ENCODE measurements at places on chromosomes 12 and 14.
A peak's percentile ranks its signal among the peaks of the same experiment; 100 is the strongest.

DNA sequence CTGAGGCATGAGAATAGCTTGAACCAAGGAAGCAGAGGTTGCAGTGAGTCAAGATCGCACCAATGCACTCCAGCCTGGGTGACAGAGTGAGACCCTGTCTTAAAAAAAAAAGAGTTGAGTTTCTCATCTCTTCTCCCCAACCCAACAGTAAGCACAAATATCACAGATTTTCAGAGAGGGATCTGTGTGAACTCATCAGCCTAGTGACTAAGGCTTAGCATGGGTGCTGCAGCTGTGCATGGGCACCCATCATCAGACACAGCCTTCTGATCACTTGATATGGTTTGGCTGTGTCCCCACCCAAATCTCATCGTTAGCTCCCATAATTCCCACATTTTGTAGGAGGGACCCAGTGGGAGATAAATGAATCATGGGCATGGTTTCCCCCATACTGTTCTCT is 298.9 kb downstream of the PCNX1 start:
- DNase-seq, result no peak

GRCh38 chr14:90593254-90594040 is 196.6 kb downstream of the CALM1 start:
- no peak for DNase-seq

DNA sequence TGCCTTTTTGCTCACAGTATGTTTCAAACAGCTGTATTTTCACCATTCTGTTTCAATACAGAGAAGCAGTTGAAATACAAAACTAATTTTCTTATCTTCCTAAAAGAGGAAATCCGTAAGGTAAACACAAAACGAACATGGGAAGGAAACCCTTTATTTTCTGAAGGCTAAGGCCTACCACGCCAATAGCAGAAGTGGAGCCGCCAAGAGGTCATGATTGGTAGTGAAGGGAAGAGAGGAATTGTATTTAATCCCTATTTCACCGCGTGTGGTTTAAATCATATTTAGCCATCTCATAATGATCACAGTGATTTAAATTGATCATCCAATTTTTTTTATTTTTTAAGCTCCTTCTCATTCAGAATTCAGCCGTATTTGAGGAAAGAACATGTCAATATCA is 398.2 kb downstream of the PRKD1 start:
- no peak for DNase-seq

DNA sequence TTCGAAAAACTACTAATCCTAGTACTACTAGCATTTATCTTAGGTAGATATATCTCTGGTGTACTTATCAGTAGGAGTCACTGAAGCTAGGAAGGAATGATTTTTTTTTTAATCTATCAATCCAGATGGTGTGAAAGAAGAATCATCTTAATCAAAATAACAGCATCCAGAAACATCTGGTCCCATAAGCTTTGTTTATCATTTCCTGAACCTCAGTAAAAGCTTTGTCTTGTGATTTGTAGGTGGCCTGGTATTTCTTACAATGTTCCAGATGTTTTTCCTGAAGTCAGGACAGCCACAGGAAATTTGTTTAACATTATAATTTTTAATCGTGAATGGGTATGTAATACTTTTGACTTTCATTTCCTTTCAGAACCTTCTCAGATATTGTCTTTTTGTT is 28.0 kb upstream of the LUM start:
- DNase-seq, result no peak

- DNase-seq, result peak; percentile 99
Observed at GRCh38 chr14:64758691-64759554, 54.7 kb downstream of the PLEKHG3 start.

- no peak for DNase-seq
Observed at GRCh38 chr14:34562776-34563150, 23.3 kb upstream of the EAPP start.

- peak; percentile 51 for DNase-seq
Observed at GRCh38 chr12:132286912-132287311, 42.5 kb downstream of the GALNT9 start.

GRCh38 chr14:72810201-72810600 is 83.7 kb downstream of the DPF3 start:
- DNase-seq, result no peak

DNA sequence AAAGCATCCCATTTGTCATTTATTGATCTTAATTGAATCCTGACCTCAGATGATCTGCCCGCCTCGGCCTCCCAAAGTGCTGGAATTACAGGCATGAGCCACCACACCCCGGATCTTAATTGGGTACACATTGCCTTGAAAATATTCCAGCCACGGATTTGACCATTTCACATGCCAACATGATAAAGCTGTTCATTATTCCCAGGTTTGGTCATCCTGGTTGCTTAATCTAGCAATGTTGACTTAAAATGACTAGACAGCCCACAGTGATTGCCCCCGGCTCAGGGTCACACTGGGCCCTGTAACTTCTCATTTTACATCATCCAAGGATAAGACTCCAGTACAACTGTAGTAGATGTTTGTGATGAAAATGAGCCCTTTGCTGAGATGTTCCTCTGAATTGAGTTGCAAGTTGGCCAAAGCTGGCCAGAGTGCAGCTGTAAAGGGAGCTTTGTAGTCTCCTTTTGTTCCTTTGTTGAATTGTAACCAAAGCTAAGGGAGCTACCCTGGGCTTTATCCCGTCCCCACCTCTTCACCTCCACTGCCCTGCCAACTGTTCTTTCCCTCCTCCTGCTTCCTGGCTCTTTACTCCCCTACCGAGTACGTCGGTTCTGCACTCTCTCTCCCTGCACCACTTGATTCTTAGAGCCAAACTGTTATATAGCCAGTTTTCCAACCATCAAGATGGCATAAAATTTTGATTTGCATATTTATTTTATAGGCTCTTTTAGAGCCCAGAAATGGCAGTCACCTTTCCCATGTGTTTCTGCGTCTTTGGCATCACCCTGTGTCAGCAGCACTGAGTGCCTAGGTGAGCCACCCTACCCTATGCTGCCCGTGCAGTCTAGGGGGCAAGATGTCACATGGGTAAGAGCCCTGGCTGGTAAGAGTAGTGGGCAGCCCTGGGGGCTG is 141.3 kb upstream of the HIF1A start:
- peak; percentile 99 for DNase-seq

DNA sequence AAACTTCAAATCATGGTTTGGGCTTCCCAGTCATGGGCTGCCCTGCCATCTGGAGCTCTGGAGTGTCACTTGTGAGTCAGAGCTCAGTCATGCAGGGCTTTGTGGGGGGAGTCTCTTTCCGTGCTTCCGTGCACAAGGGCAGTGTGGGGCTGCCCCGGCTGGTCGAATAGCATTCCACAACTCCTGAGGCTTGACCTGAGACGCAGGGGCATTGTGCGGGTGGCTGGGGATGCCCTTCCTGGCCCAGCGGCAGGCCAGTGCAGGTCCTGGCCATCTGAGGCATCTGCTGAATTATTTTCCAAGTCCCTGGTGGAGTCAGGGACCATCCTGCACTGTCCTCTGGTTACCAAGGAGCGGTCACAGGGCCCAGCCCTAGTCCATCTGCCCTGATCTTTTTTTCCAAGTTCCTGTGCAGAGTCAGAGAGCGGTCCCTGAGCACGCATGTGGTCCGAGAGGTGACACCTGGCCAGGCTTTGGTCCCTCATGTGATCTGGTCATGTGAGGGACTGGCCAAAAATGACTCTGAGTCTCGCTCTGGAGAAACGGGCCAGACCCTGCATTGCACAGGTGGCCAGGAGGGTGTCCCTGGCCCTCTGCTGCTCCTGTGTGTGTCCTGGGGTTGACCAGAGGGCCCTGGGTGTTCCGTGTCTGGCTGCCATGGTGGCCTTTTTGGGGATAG is 167.0 kb upstream of the ALG10B start:
- DNase-seq, result peak; percentile 39

GRCh38 chr14:20760950-20761349 is 7.3 kb upstream of the EDDM3B start:
- no peak for DNase-seq

- DNase-seq, result no peak
Observed at GRCh38 chr14:26344596-26344995, 253.2 kb downstream of the NOVA1 start.

DNA sequence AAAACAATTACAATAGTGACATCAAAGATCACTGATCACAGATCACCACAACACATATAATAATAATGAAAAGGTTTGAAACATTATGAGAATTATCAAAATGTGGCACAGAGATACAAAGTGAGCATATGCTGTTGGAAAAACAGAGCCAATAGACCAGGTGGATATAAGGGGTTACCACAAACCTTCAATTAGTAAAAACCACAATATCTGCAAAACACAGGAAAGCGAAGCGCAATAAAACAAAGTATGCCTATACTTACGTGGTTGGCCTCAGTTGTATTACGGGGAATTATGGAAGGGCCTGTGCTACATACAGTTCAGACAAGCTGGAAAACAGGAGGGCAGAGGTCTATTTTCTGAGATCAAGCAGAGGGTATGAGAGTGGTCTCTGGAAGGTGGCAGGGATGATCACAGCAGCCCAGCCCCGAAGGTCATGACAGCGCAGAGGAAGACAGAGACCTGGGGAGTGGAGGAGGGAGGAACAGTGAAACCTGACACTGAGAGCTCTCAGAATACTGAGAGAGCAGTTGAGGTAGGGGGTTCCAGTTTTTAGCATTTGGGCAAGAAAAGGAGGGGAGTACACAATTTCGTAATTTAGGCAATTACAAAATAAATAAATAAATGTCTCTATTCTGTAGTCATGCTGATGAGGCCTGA is 41.3 kb downstream of the IFNG start:
- no peak for DNase-seq

GRCh38 chr12:51846911-51847642 is 1.4 kb downstream of the FIGNL2 start:
- peak; percentile 54 for DNase-seq

GRCh38 chr14:91218014-91218413 is 26.5 kb downstream of the GPR68 start:
- no peak for DNase-seq

- peak; percentile 96 for DNase-seq
Observed at GRCh38 chr14:67583711-67584644, 16.1 kb downstream of the PIGH start.

DNA sequence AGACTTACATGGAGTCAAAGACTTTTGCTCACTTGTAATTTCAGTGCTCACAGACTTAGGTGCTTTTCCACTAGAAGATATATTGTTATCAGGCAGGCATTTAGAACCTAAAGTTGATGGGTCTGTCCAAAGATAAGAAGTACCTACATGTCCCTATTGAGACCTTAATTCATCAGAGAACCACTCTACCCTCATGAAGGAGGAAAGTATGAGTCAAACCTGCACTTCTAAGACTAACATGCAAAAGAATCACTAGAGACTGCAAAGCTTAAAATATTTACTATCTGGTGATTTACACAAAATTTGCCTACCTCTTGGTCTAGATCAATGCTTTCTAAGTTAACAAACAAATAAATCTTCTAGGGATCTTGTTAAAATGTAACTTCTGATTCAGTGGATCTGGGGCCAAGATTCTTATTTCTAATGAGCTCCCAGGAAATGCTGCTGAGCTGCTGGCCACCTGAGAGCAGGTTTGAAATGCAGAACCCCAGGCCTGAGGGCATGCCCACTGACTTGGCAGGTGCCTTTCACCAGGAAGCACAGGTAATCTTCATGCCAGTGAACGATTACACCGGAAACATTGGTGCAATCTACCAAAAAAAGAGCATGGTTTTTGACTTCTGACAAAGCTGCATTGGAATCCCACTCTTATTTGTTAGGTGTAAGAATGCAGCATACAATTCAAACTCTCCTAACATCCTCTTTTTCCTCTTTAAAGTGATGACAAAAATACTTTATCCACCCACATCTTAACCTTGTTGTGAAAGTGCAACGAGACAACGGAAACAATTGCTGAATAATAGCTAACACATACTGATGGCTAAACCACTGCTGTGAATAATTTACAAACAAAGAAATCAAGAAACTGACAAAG is 214.2 kb downstream of the ADAMTS20 start:
- no peak for DNase-seq

DNA sequence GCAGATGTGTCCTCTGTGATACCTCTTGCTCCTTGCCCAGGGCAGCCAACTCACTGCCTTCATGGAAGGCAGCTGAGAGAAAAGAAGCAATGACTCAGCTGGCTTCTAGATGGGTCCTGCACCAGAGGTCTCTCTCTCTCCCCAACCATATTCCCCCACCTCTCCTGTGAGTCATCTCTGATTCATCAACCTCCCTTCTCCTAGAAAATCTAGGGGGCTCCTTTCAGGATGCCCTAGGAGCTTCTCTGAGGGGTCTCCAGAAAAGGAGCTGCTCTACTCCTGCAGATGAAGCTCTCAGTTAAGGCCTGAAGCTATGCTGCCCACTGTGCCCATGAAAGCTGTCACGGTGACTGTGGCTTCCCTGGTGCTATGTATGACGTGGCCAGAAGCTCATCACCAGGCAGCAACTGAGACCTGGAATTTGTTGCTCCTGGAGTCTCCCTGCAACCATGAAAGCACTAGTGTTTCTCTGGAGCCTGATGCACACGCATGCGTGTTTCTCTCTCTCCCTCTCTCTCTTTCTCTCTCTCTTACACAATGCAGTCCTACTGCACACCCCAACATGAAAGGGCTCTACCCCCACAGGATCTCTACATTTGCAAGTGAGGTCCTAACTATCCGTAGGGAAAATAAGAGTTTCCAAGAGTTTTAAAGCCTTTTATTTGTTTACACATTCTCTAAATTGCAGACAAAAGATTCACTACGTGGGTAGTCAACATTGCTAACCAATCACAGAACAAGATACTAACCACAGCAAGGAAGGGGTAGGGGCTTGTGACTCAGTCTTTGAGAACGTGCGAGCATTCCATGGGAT is 285.3 kb downstream of the DPF3 start:
- peak; percentile 98 for DNase-seq

DNA sequence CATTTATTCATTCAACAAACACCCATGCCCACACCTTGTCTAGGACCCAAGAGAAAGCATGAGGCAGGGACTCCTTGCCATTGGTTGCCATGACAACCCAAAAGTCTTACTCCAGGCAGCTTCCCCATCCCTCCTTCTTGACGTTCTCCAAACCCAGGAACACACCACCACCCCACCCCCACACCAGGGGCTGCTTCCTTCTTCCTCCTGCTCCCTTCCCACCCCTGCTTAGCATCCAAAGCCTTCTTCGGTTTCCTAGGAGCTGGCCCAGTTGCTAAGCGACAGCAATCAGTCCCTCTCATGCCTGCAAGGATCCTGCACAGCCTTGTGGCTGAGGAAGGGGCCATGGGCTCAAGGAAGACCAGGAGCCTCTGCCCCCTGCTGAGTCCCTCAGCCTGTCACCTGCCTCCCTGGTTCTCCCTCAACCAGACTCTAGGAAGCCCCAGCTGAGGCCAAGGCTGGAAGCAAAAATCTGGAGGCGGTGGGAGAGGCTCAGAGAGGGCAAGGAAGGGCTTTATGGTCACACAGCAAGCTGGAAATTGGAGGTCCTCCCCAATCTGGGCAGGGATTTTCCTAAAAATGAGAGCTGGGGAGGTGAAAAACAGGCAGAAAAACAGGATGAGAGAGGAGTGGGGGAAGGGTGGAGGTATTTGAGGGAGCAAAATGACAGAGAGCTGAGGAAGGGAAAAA is 15.4 kb downstream of the RASAL1 start:
- no peak for DNase-seq

- DNase-seq, result no peak
Observed at GRCh38 chr14:36514278-36515104, 5.5 kb downstream of the NKX2-1 start.

DNA sequence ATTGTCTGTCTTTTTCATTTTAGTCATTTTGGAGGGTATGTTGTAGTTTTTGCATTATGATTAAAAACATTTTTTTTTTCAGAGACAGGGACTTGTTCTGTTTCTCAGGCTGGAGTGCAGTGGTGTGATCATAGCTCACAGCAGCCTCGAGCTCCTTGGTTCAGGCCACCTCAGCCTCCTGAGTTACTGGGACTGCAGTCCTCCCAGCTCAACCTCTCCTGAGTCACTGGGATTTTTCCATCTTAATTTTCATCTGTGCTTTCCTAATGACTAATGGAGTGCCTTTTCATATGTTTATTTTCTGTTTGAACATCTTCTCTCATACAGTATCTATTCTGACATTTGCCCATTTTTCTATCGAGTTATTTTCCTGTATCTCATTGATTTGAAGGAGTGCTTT is 52.6 kb downstream of the DYRK2 start:
- DNase-seq, result no peak

Data from HTR-8/SVneo (cell line).